ENCODE measurements at places on chromosomes 6 and 20.

GRCh38 chr6:872570-873125 is 179.7 kb upstream of the EXOC2 start:
- DNase-seq = no peak

DNA sequence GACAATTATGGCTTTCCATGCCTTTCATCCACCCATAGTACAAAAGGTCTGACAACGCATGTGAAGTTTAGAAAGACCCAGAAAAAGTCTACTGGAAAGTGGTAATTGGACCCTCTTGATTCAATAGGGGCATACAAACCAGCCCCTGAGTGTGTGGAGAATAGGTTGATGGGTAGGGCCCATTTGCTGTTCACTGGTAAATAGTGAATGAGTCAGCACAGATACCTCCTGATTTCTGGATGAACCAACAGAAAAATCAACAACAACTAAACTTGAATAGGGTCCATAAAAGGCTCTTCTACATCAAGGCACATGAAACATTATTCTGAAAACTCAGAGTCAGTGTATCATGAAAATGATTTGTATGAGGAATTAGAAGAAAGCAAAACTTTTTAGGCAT is 235.4 kb upstream of the SLC35B3 start:
- no peak for DNase-seq

- DNase-seq = no peak
Measured at GRCh38 chr6:155177363-155177961, 86.4 kb upstream of the CLDN20 start.

DNA sequence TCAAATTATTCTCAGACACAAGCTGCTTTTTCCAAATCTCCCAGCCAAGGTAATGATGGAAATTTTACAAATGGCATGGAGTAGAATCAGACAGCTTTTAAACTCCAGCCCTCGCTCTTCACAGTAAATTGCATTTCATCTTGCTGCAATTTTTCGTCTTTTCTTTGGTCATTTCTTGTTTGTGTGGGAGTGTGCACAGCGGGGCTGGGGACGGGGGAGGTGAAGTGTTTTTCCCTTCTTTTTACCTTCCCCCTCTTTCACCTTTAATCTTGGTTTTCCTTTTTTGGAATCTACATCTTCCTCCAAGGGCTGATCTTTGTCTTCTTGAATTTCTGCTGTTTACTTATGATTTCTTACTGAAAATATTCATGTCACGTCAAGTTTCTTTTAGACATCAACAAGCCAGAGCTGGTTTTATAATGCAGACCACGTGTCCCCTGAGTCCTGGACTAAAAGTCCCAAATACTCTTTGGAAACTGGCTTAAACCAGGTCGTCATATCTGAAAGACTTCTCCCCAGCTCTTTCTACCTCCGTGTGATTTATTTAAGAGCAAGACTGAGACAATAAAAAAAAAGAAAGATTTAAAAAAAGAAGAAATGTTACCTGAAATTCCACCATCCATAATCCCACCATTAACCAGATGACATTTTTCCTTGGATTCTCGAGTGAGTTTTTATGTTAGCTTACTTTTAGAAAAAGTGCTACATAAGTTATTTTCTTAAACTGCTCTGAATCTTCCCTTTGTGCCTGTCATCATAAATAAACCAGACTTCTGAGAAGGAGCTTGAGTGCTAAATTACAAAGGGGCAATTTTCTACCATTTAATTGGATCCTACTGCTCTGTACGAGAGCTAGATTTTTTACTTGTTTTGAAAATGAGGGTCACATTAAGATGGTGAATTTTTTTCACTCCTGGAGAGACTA is 52.0 kb downstream of the MAP3K5 start:
- no peak for DNase-seq

DNA sequence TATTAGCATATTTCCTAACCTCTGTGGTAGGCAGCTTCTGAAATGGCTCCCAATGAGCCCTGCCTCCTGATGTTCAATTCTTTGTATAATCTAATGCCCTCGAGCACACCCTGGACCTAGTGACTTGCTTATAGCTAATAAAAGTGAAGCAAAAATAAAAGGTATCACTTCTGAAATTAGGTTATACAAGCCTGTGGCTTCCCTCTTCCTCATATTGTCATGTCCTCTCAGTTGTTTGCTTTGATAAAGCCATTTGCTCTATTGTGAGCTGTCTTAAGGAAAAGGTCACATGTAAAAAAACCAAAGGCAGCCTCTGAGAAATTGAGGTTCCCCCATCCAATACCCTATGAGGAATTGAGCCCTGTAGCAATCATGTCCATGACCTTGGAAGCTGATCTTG is 442.1 kb upstream of the ADGRB3 start:
- no peak for DNase-seq

- DNase-seq = no peak
Measured at GRCh38 chr6:143647732-143648131, 30.0 kb upstream of the PHACTR2 start.
